Stimulated activated CD4-positive, alpha-beta T cell treated with anti-CD3 and anti-CD28 coated beads, Interleukin-2, amount 100 ng/mL, for 24 hours (primary cell): ENCODE measurements at places on chromosomes 5 and 9.
A peak's percentile ranks its signal among the peaks of the same experiment; 100 is the strongest.

GRCh38 chr5:10894445-10895054 is 133.5 kb upstream of the DAP start:
- DNase-seq, result no peak

- no peak for DNase-seq
Measured at GRCh38 chr5:131163276-131164119, 1.6 kb downstream of the HINT1 start.

GRCh38 chr9:94717761-94718160 is 8.7 kb upstream of the AOPEP start:
- no peak for DNase-seq

DNA sequence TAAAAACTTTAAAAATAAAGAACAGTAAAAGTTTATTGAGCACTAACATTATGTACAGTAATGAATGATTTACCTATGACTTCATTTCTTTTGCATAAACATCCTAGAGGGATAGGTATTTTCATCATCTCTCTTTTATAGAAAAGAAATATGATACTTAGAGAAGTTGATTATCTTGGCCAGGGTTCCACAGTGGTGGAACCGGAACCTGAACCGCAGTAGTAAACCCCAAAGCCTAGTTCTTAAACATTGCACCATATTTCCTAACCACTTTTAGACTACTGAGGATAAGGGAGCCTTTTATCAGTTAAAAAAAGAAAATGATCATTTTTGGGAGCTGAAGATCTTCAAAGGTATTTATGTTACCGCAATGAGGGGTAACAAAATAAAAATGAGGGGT is 205.7 kb upstream of the SGCD start:
- no peak for DNase-seq

- no peak for DNase-seq
Measured at GRCh38 chr5:36756848-36757247, 119.7 kb upstream of the NIPBL start.

GRCh38 chr9:88372103-88372654 is 16.1 kb upstream of the SPIN1 start:
- DNase-seq, result no peak

- no peak for DNase-seq
Measured at GRCh38 chr5:132639706-132640130, 18.3 kb upstream of the IL13 start.

- no peak for DNase-seq
Measured at GRCh38 chr5:120413686-120414085, 50.4 kb upstream of the PRR16 start.

GRCh38 chr9:75891277-75891741 is 836 bp downstream of the PCSK5 start:
- DNase-seq, result peak; percentile 50

DNA sequence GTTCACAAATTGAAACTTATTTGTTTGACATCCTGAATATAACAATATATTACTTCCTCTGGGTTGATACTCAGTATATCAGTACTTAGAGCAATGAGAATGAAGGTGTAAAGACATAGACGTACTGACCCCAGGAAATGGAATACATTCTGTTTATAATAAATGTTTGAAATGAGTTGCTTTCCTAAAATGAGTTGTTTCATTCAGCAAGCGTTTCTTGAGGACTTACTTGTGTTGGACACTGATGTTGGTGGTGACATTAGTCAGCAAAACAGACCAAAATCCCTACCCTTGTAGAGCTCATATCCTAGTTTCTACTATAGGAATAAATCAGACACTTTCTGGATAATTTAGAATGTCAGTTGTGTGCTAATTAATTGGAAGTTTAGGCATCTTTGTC is 184.3 kb downstream of the ZDHHC21 start:
- DNase-seq, result no peak

DNA sequence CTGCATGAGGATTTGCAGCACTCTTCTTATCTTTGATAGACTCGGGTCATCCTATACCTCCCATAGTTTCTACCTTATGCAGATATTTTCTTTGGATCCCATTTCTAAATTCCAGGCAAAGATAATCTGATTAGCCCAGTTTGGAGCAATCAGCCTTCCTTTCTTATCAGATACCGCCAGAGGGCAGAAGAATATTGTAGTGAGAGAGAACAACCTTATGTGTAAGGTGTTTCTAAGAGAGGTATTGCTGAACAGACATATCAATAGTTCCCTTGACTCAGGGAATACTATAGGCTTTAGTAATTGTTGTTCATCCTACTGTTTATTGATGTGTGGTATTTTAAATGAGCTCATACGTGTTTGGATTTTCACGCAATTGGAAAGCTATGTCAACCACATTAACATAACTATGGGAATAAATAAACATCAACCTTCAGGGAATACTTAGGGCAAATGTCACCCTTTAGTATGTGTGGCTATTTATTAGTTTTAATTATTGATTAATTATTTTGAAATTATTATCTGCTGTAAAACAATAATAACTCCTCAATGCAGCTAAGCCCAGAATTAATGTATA is 1435.2 kb upstream of the CDH9 start:
- no peak for DNase-seq

GRCh38 chr5:143843461-143843860 is 31.5 kb downstream of the HMHB1 start:
- DNase-seq, result no peak

DNA sequence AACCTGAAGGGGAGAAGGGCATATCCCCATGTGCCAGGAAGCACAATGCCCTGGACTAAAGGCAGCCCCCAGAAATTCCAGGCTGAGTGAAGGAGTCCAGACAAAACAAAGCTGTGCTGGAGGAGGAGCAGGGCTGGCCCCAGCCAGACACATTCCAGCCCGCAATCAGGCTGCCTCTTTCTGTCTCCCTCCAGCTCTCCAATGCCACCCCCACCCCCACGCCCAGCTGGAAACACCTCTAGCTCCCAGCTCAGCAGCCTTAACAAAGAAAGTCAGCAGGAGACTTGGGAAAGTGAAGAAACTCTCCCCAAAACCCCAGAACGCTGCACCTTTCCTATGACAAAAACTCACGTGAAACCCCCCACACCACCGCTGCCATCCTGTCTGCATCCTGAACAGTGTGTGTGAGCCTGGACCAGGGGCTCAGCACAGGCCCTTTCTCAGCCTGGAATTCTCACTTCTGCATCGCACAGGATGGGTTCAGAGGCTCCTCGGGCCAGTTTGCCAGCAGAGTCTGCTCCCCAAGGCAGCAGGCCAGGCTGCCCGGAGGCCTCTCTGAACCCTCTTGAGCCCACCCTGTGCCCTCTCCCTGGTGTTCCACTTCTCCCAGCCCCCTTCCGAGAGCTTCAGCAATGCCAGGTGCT is 96.2 kb upstream of the ICE1 start:
- no peak for DNase-seq

GRCh38 chr5:42020788-42021530 is 95.9 kb downstream of the FBXO4 start:
- DNase-seq, result no peak

DNA sequence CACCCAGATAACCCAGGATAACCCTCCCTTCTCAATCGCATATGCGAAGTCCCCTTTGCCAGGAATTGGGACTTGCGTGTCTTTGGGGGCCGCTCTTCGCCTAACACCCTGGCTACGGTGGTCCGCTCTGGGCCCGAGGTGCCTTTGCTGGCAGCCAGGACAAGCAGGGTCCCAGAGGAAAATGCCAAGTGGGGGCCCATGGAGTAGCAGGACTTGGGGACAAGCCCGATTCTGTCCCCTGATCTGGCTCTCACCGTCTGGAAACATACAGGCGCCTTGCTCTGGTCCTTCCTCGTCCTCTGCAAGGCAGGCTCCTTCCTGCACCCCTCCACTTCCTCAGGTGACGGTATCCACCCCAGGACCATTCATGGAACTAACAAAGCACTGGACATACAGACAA is 78.1 kb upstream of the UNC5A start:
- DNase-seq, result no peak

- DNase-seq, result no peak
Measured at GRCh38 chr9:84778570-84778969, 109.0 kb downstream of the NTRK2 start.

- no peak for DNase-seq
Measured at GRCh38 chr9:108117306-108117705, 627.7 kb upstream of the KLF4 start.

DNA sequence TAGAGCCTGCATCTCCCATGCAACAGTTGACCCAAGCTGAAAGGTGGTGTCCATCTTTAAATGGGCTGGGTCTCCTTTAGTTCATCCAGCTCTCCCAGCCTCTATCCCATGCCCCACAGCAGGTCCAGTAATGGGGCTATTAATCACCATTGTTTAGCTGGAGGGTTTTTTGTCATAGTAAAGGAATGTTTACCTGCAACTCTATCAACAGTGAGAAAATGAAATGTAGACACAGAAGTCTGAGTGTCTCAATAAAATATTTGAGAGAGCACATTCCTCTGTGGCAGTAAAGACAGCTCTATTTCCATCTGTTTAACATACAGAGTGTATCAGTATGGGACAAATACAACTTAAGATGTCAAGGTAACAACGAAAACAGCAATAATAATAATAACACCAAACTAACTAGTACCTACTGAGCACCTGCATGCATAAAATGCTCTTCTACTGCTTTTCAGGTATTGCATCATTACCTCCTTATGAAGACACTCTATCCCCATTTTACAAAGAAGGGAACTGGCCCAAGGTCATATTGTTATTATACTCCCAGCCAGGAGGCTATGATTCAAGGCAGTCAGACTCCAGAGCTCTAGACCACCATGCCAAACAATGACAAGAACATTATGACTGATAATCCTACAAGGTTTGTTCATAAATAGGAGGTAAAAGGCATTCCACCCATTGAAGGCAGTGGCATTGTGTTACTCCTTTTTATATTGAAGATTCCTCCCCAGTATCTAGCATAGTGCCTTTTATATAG is 21.0 kb upstream of the C5orf58 start:
- DNase-seq, result no peak

- no peak for DNase-seq
Measured at GRCh38 chr9:1726993-1727759, 288.0 kb upstream of the SMARCA2 start.

- no peak for DNase-seq
Measured at GRCh38 chr5:119651486-119651885, 22.1 kb downstream of the FAM170A start.

GRCh38 chr9:6049798-6050197 is 34.4 kb upstream of the RANBP6 start:
- DNase-seq, result no peak
